ENCODE measurements at places on chromosomes 5 and 9.

- DNase-seq = no peak
Measured at GRCh38 chr9:132408521-132408920, 1.5 kb upstream of the CFAP77 start.

DNA sequence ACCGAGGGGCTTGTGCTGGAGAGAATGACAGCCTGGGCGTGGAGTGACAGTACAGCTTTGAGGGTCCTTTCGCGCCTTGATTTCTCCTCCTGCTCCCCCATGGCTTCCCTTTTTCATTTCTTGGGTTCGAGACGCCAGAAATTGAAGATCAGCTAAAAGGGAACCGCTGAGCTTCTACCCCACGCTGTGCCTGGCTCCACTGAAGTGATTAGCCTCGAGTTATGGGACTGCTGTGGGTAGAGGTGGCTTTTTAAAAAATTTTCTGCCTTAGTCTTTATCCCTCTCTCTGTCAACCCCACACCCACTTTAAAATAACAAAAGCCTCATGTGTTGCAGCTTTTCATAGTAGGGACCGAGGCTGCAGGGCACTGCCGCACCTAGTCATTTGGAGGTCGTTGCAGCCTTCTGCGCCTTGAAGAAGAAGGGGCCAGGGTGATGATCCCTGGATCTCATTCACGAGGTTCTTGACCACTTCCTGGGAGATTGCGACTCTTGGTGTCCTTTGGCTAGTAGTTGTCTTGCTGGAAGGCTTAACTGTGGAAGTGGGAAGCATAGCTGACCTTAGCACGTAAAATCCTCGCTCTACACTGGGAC lies 603 bp downstream of the PPIP5K2 start:
- no peak for DNase-seq

GRCh38 chr9:631596-631995 lies 209.9 kb upstream of the DMRT1 start:
- DNase-seq = no peak

- no peak for DNase-seq
Measured at GRCh38 chr9:98809311-98810101, 2.0 kb downstream of the GALNT12 start.

GRCh38 chr9:134868751-134869553 lies 11.7 kb upstream of the FCN2 start:
- no peak for DNase-seq

GRCh38 chr9:134895908-134896833 lies 15.6 kb downstream of the FCN2 start:
- no peak for DNase-seq

- DNase-seq = no peak
Measured at GRCh38 chr5:126972062-126972895, 58.1 kb downstream of the MARCHF3 start.

DNA sequence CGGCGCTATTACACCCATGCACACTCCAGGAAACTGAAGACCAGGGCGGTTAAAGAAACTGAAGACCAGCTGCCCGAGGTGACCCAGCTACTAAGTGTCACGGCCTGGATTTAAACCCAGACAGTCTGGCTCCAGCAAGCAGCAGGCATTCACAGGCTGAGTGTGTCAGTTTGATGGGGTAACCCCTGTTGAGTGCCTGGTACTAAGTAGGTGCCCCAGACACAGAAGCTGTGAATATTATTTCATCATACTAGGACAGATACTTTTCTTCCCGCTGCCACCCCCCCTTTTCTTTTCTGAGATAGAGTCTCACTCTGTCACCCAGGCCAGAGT lies 7.3 kb downstream of the ENG start:
- DNase-seq = no peak

GRCh38 chr9:80797101-80797829 lies 892.1 kb downstream of the TLE1 start:
- no peak for DNase-seq

DNA sequence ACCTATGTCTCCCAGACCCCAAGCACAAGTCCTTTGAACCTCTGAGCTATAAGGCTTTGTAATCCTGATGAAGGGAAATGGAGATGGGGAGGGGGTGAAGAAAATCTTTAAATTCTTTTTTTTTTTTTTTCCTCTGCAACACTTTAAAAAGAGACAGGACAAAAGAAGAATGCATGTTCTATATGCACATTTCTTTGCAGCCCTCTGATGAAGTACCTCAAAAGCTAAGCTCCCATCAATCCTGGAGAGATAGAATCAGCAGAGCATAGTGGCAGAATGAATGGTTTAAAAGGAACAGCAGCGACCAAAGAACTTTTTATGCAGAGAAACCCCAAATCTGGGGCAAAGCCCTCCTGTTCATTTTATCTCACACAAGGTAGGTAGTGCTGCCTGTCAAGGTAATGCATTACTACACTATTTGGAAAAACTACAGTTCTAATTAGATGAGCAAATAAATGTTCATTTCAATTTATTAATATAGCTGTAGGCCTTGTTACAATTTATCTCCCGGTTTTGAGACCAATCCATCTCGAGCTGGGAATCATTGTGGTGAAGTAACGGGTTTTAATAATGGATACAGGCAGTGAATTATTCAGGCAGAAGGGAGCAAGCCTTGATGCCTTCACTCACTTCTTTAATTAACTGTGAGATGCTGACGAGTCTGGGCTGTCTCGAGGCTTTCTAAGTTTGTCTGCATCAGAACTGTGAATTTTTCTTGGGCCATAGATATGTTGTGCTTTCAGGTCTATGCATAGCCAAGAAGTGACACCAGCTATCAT lies 173.5 kb upstream of the ZNF608 start:
- DNase-seq = no peak

DNA sequence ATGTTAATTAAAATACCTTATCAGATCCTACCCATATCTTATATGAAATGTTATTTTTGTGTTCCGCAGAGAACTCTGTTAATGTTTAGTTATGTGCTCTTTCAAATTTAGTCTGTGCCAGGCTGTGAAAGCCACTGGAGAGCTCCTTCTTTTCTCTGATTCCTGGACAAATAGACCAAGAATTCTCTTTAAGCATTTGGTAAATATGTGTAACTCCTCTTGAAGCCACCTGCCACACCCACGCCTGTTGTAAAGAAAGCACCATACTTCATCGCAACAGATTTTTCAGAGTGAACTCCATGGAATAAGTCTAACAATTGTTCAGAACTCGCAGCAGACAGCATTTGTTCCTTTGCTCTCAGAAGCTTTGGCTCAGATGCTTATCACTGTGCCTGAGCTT lies 301.1 kb downstream of the FAM170A start:
- no peak for DNase-seq

GRCh38 chr9:109369285-109369684 lies 48.4 kb upstream of the EPB41L4B start:
- no peak for DNase-seq

- no peak for DNase-seq
Measured at GRCh38 chr9:124795881-124796431, 19.0 kb downstream of the OLFML2A start.

DNA sequence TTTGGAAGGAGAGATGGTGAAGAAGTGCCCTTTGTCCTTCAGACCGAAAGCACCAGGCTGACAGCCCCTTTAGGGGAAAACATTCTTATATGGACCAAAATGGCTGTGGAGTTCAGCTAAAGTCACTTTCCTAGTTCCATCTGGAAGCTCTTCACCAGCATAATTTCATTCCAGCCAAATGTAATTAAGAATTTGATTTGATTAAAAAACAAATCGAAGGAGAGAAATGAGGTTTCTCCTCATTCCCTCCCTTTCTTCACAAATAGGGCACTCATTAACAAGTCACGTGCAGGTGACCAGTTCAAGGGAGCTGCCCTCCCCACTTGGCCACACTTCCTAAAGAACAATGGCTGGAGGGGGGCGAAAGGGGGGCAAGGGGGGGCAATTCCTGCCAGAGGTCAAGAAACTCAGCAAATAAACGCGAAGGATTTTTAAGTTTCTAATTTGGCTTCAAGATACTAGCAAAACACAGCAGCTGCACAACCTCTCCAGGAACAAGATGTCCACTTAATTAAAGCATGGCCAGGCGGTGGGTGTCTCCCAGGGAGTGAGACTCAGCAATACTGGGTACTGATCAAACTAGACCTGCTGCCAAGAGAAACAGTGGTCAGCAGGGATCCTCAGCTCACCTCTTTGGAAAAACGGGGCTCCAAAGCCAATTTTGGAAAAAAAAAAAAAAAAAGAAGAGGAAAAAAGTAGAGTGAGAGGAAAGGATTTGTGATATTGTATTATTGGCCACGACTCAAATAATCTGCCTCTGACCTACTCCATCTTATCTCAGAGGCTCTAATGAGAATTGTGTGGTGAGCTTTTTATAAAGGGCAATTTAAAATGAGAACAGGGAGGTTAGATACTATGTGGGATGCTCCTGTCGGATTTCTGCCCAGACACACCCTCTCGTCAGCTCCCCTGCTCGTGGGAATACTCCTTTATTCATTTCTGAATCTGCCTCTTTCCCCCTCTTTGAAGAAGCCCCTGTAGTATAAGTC lies 254.3 kb downstream of the ZSWIM6 start:
- DNase-seq = no peak

DNA sequence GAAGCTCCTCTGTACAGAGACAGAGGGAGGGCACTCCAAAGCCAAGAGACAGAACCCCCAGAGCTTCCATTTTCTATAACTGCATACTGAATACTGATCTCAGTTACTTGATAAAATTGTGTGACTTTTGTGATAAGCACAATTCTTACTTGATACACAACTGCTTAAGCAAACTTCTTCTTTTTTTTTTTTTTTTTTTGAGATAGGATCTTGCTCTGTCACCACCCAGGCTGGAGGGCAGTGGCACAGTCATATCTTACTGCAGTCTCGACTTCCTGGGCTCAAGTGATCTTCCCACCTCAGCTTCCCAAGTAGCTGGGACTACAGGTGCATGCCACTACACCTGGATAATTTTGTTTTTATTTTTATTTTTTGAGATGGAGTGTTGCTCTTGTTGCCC lies 252.1 kb upstream of the ZNF608 start:
- DNase-seq = no peak

GRCh38 chr9:134800791-134801339 lies 79.7 kb upstream of the FCN2 start:
- DNase-seq = no peak

DNA sequence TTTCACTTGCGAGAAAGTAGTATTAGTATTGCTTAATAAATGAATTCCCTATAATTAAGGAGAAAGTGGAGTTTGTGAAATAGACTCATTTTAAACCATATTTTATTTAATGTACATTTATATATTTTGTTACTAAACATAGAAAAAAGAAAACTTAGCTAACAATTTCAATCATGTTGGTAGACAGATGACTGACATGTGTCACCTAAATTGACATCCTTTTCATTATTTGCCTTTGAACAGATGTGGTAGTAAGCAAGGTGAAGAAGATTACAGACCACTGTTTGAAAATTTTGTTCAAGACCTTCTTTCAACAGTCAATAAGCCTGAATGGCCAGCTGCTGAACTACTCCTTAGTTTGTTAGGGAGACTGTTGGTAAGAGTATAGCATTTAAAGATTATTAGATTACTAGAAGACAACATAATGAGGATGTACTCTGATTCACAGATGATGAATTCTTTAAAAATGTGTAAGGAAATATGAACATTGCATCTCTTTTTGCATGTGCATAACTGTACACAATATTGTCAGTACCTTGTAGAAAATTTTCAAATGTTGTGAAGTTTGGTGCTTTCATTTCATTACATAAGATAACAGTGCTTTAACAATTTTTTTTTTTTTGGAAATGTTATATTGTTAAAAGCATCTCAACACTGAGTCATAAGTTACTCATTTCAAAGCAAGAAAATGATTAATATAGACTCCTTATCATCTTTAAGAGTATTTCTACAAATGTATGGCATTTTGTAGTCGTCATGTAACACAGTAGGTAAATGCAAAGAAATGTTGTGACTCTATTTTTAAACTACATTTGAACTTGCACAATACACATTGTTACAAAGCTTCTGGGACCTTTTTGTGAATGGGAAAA lies 139.5 kb downstream of the NIPBL start:
- no peak for DNase-seq

- DNase-seq = no peak
Measured at GRCh38 chr5:28214292-28214691, 1175.9 kb upstream of the CDH9 start.

DNA sequence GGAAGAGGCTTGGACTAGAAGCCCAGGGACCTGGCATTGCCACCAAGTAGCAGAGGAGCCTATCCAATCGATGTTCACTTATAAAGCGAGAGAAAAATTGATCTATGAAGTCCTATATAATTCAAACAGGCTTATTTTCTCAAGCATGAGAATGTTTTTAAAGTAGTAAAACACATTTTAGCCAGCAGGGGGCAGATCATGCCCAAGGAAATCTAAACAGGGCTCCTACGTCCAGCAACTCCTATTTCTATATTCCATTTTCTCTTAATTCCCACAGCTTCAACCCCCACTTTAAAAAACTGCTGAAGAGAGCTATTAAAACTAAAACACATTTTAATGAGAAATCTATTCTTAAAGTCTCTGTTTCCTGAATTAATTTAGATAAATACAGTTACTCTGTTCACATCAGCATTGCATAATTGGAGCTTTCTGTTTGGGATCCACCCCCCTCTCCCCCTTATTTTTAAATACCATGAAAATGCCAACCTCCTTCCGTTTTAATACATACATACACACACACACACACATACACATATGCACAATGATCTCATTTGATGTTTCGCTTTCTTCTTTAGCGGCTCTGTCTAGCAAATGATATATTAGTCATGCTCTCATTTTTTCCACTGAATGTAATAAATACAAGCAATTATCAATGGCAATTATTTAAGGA lies 144.9 kb downstream of the MYO10 start:
- DNase-seq = no peak

GRCh38 chr5:67030289-67031056 lies 166.1 kb downstream of the CD180 start:
- no peak for DNase-seq

GRCh38 chr5:139473105-139473504 lies 2.3 kb downstream of the SMIM33 start:
- no peak for DNase-seq

- DNase-seq = no peak
Measured at GRCh38 chr5:137316346-137316736, 182.8 kb downstream of the SPOCK1 start.

DNA sequence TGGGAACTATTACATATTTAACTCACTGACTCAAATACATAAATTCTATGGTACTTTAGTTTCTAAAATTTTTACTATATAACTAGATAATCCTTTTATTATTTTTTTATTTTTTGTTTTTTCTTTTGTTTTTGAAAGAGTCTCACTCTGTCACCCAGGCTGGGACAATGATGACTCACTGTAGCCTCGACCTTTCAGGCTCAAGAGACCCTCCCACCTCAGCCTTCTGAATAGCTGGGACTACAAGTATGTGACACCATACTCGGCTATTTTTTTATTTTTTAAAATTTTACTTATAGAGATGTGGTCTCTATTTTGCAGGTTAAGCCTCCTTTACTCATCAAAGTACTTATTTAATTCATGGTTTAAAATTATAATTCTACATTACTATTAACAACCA lies 92.2 kb upstream of the SLCO4C1 start:
- no peak for DNase-seq

DNA sequence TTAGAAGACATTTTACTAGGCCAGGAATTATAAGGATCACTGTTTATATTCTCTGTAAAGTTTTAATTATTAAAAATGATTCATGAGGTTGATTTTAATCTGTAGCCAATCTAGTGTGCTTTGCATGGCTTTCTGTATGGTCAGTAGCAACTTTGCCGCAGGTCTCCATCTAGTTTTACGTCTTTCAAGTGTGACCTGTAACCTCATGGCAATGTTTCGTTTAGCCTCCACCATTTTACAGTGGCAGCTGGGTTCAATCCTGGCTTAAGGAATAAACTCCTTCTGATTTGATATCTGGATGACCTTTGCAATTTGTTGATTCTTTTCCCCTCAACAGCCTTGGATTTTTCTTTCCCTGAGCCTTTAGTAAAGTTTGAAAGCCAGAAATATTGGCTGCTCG lies 434.5 kb upstream of the CDH9 start:
- no peak for DNase-seq

GRCh38 chr5:141518618-141519015 lies 29.7 kb downstream of the PCDHGC5 start:
- DNase-seq = no peak

Measured in stimulated activated CD8-positive, alpha-beta memory T cell treated with anti-CD3 and anti-CD28 coated beads, Interleukin-15, amount 100 ng/mL, for 4 hours (primary cell).